NCI-H524 (cell line): ENCODE measurements at places on chromosomes 16 and 17.

GRCh38 chr17:33516645-33517044 is 223.6 kb upstream of the ASIC2 start:
- no peak for DNase-seq

- DNase-seq, result no peak
Measured at GRCh38 chr17:28320215-28321061, 1.4 kb downstream of the TMEM97 start.

DNA sequence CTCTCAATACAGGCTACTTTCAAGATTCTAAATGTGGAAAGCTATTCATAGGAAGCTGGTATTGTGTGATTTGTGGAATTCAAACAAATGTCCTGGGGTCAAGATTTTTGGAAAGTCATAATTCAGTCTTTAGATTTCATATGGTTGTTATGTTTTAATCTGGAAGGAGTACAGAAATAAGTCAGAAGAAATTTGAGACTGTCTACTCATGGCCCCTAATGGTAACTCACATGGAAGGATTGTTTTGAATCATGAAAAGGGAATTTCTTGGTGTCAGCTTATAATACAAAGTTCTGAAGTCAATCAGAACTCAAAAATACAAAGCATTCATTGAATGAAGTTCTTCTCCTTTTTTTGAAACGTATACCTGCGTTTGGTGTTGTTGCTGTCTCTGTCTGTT is 3.1 kb downstream of the KCNJ2 start:
- no peak for DNase-seq

GRCh38 chr17:83091257-83092141 is 12.1 kb downstream of the METRNL start:
- DNase-seq, result no peak

- no peak for DNase-seq
Measured at GRCh38 chr17:43365356-43365755, 33.4 kb upstream of the ARL4D start.

GRCh38 chr16:71526111-71526631 is at the start of gene CHST4:
Gene CHST4, plus strand, starts transcription at chr16:71526426. Its CDS starts 10,252 bp downstream, at chr16:71536678.
- peak; percentile 35 for DNase-seq

DNA sequence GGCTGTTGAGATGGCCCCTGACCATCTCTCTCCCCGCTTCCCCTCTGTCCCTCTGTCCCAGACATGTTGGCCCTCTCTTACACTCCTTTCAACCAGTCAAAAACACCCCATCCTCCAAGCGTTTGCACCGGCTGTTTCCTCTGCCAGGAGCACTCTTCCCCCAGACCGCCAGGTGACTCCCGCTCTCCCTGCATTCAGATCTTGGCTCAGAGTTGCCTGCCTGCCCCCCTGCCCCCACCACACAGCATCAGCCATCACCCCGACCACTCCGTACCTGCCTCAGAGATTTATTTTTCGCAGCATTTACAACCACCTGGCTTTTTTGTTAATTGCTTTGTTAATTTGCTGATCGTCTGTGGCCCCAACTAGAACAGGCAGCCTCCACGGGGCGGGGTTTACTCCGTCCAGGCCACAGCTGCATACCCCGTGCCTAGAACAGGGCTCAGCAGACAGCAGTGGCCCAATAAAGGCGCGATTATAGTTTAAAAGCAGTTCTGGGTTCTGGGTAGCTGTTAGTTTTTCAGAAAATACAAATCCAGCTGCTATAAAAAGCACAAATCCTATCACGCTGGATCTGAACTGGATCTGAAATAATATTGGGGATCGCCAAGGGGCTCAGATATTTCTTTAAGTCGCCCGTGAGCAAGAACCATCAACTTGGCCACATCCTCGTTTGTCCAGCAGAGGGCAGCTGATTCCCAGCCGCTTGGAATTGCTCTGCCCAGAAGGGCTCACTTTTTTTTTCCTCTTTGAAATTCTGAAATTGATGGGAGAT is 173.6 kb downstream of the IRF8 start:
- DNase-seq, result no peak

DNA sequence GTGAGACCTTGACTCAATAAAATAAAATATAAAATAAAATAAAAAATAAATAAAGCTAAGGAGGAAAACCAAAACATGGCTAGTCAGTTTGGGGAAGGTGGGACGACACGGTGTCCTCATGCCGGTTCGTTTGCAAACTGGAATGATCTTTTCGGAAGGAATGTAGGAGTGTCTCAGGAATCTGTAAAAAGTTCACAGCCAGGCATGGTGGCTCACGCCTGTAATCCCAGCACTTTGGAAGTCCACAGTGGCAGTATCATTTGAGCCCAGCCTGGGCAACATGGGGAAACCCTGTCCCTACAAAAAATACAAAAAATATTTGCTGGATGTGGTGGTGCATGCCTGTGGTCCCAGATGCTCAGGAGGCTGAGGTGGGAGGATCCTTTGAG is 14.7 kb upstream of the RPTOR start:
- no peak for DNase-seq

GRCh38 chr16:29664091-29664921 is 1.3 kb downstream of the SPN start:
- peak; percentile 20 for DNase-seq

DNA sequence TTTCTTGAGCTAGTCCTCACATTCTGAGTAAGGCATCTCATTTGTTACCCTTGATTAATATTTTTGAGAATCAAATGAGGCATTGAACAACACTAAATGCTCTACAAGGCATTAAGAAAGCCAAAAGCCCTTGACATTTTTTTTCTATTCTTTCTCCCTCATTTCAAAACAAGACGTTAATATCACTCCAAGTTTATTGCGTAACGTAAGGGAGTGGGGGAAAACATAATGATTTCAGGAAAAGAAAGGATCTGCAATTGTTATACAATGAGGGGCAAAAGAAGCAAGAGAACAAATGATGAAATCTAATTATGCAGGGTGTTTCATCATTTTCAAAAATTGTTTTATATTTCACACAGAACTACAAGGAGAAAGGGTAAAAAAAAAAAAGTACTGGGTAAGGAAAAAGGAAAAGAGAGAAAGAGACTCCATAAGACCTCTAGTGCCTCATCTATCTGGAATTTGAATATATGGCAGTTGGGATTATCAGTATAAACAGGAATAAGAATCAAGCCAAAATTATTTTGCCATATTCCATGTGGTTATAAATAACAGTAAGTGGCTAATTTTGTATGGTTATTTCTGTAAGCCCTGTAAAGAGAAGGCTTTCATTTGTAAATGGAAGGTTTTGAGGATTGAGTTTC is 163.0 kb downstream of the ABCA8 start:
- DNase-seq, result no peak

DNA sequence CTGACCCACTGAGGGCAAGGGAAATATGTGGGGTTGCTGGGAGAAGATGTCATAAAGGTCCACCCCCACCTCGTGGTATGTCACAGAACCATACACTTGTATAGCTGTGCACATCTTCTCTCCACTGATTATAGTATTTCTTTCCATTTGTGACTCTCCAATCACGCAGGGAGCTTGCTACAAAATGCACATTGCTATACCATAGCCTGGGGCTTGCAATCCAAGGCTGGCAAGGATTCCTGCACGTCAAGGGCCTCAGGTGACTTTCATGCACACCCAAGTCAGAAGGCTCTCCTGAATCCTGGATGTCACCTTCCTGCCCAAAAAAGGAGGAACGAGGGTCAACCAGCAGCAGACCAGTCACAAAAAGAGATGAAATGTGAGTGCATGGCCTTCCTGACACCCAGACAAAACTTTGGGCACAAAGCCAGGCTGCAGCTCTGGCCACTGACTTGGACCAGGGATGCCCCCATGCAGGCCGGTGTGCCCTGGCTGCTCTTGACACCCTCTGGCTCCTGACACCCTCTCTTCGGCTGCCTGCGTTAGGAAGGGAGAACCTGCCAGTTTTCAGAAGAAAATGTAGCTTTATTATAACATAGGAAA is 12.1 kb downstream of the TBC1D26 start:
- DNase-seq, result no peak

- no peak for DNase-seq
Measured at GRCh38 chr17:82872591-82873520, 33.0 kb upstream of the ZNF750 start.

- no peak for DNase-seq
Measured at GRCh38 chr17:75695830-75696271, 25.4 kb upstream of the ITGB4 start.

DNA sequence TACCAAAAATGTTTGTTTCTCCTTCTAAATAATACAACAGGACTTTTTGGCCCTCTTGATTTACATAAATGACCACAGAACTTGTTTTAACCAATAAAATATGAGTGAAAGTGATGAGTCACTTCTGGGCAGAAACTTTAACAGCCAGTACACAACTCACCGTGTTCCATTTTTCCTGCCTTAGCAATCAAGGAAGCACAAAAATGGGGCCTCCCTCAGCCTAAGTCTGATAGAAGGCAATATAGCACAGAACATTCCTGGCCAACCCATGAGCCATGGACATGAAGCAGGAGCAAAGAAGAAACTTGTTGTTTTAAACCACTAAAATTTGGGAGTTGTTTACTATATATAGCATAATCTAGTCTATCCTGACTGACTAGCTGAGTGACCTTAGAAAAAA is 61.1 kb upstream of the MTMR4 start:
- no peak for DNase-seq

DNA sequence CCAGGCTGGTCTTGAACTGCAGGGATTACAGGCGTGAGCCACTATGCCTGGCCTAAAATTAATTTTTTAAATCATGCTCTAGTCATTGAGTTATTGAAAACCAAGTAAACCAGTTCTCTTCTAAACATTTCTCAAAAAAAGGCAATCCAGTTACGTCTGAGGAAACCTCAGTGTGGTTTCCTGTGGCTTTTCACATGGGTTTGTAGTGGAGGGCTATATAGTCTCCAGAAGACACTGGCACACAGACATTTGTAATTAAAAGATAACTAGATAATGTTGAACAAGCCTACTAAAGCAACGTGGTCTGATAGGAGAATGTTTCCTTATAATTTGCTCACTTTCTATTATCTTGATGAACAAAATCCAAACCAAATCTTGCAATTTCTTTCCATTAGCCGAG is 5.2 kb upstream of the TOB1 start:
- no peak for DNase-seq

GRCh38 chr17:48757524-48757961 is 29.0 kb upstream of the HOXB13 start:
- DNase-seq, result no peak

DNA sequence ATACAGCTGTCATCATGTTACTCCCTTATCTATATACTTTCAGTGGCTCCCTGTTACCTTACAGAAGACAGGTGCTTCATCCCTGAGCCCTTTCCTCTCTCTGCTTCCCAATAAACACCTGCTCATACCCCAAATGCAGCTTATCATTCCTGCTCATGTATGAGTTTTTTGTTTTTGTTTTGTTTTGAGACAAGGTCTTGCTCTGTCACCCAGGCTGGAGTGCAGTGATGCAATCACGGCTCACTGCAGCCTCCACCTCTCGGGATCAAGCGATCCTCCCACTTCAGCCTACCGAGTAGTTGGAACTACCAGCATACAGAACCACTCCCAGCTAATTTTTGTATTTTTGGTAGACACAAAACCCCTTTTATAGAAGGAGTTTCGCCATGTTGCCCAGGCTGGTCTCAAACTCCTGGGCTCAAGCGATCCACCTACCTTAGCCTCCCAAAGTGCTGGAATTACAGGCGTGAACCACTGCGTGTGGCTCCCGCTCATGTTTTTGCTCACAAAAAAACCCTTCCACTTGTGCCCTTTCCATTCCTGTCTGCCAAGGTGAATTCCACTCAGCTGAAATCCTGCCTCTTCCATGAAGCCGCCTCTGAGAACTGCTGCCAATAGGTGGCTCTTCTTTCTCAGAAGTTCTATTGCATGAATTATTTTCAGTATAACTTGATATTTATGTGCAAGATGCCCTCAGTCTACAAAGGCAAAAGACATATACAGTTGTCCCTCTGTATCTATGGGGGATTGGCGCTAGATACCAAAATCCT is 7.9 kb upstream of the RNF157 start:
- DNase-seq, result no peak

DNA sequence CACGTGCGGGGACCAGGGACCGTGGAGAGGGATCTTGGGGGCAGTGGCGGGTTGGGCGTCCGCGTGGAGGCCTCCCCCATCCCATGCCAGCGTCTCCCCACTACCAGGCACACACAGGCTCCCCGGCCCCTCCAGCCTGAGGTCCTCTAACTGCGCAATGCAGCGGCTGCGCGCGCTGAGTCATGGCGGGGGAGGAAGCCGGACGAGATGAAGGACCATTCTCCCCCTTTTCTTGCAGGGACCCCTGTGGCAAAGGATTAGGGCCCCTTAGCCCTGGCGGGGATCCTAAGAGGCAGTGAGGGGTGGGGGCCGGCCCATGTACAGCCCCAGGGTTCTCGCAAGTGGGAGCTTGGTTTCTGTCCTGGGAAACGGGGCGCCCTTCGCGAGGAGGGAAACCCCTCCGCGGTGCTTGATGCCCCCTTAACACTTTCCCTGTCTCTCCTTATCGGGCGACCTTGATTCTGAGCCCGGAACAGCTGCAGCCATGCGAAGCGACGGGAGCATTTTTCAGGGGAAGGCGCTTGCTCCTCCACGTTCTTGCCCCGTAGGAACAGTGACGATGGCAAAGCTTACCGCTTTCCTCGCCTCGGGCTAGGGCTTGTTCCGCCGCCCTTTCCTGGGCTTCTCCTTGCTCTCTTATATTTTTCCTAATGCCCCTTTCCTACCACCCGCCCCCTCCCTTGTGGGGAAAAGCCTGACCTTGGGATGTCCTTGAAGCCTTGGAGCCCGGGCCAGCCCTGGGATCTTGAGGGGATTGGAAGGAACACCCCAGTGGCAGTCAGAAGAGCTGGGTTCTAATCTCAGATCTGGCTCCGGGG is 592 bp downstream of the ALDOA start:
- DNase-seq, result no peak

- no peak for DNase-seq
Measured at GRCh38 chr16:68071518-68071901, 13.7 kb upstream of the NFATC3 start.

- DNase-seq, result no peak
Measured at GRCh38 chr16:68646953-68647659, 2.0 kb downstream of the CDH3 start.

DNA sequence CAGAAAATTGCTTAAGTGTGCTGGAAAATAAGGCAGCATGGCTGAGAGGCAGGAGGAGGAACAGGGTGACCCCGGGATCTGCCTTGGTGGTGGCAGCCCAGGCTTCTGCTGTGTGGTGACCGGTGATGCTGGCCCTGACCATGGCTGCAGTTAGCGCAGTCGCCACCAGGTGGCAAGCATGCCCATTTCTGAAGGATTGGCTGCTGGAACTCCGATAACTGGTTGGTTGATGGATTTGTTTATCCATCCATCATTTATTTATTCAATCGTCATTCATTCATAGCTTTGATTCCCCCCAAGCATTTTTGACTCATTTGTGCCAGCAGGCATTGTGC is 29.1 kb upstream of the ITGA3 start:
- peak; percentile 66 for DNase-seq

GRCh38 chr16:73142053-73142854 is 94.3 kb upstream of the ZFHX3 start:
- no peak for DNase-seq

GRCh38 chr17:57945996-57946797 is 9.0 kb downstream of the CUEDC1 start:
- DNase-seq, result no peak

GRCh38 chr17:9900784-9901183 is 4.3 kb downstream of the RCVRN start:
- no peak for DNase-seq

GRCh38 chr17:21085707-21086106 is 41.1 kb upstream of the DHRS7B start:
- DNase-seq, result no peak
